ENCODE measurements at places on chromosomes 7 and 10.

DNA sequence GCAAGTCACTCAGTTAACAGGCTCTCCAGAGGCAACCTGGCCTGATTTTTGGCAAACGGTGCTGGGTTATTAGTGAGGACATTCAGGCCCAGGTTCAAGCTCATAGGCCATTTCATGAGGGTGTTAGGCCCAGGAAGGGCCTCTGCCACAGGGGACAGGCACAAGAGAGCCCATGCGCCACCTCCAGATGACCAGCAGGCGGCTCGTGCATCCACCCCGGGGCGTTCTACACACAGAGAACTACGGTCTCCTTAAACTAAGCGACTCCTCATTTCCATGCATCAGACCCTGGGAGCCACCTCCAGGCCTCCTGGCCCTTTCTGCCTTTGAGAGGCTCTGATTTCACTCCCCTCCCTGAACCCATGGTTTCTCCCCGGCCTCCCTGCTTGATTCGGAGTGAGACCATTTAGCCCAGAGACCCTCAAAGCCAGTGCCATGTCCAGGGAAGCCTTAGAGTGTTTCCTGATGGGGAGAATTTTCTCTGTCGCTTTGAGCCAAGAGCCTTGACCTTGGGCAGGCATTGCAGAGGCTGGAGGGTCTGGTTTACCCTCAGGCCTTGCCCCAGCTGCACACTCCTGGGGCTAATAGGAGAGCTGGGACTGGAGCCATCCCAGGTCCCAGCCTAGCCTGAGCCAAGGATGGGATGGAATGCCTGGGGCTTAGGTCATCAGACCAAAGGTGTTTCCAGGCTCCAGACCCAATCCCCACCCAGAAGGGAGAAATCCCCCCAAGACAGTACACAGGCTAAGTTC, 188.0 kb downstream of the GRID1 start:
- no peak for DNase-seq

DNA sequence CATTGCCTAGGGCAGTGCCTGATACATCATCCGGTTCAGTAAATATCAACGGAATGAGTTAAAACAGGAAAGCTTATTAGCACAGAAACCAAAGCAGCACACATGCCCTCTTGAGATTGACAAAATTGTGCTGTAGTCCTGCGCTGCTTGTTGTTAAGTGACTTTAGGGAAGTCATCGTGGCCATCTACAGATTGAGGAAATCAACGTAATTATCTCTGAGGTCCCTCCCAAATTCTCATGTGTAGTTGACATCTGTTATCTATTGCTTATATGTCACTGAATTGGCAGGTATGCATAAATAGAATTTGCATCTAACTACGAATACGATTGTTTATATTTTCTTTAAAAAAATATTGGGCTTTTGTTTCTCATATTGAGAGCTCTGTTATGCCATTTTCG, 3.5 kb upstream of the GNB2 start:
- no peak for DNase-seq

GRCh38 chr7:146136357-146136875, 19.8 kb downstream of the CNTNAP2 start:
- no peak for DNase-seq

DNA sequence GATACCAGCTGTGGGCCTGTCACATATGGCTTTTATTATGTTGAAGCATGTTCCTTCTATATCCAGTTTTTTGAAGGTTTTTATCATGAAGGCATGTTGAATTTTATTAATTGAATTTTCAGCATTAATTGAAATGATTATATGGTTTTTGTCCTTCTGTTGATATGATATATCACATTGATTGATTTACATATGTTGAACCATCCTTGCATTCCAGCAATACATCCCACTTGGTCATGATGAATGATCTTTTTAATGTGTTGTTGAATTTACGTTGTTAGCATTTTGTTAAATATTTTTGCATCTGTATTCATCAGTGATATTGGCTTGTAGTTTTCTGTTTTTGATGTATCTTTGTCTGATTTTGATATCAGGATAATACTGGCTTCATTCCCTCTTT, 21.2 kb downstream of the PRSS37 start:
- DNase-seq = no peak

DNA sequence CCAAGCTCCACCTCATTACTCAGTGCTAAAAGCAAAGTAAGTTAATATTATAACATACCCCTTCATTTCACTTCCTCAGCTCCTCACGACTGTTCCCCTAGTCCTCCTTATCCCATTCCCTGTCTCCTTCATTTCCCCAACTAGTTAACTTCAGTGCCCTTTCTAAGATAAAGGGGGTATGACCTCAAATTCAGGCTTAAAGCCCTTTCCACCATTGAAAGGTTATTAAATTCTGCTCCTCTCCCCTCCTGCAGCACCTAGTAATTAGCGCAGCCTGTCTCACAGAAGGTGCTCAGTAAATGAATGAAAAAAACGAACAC, 1.0 kb downstream of the CRPPA start:
- DNase-seq = no peak

GRCh38 chr10:34845070-34845469, 30.0 kb upstream of the PARD3 start:
- DNase-seq = no peak

DNA sequence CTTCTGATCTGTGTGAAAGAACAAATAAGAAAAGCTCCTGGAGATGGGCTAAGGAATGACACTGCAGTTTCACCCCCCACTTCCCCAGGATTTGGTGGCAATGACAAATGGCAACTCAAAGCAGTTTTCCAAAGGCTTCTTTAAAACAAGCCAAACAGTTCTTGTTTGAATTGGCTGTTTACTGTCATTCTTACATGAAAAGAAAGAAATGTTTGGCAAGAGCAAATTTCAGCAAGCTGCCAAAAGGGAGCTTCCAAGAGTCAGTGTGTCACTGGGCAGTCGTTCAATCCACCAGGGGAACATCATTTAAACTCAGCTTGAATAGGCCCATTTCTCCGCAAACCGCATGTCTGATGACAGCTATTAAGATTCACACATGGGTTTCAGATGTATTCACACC, 119.0 kb upstream of the RHOBTB1 start:
- DNase-seq = no peak

GRCh38 chr10:107013258-107014006, 151.1 kb downstream of the SORCS1 start:
- DNase-seq = no peak

DNA sequence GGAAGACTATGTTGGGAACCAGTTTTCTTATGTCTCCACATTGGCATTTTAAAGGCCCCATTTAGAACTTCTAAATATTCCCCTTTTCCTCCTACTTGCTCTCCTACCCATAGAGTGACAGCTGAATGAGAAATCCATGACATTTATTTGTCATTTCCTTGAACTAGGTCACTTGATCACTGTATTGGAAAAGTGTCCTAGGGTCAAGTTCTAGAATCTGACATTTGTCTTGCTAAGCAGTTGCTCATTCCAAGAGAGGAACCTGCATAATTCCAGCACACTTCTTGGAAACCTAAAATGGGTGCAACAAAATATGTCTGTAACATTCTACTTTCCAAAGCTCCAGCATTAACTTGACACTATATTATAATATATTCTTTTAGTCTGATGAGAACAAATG, 3.6 kb upstream of the DPY19L1 start:
- DNase-seq = no peak
